ENCODE measurements at places on chromosomes 11 and 22.
A peak's percentile ranks its signal among the peaks of the same experiment; 100 is the strongest.

DNA sequence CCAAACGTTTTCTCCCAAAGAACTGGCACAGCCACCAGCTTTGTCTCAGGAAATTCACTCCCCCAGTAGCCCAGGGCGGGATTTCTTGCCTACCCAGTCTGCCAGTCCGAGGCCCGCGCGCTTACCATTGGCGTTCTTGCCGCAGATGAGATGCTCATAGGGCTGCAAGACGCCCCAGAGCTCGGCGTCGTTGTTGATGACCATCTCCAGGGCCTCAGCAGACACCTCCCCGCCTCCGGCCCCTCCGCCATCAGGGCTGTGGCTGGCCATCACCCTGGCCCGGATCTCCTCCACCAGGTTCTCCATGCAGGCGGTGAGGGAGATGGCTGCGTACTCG, 1.3 kb downstream of the ABTB2 start:
- DNase-seq, result no peak

DNA sequence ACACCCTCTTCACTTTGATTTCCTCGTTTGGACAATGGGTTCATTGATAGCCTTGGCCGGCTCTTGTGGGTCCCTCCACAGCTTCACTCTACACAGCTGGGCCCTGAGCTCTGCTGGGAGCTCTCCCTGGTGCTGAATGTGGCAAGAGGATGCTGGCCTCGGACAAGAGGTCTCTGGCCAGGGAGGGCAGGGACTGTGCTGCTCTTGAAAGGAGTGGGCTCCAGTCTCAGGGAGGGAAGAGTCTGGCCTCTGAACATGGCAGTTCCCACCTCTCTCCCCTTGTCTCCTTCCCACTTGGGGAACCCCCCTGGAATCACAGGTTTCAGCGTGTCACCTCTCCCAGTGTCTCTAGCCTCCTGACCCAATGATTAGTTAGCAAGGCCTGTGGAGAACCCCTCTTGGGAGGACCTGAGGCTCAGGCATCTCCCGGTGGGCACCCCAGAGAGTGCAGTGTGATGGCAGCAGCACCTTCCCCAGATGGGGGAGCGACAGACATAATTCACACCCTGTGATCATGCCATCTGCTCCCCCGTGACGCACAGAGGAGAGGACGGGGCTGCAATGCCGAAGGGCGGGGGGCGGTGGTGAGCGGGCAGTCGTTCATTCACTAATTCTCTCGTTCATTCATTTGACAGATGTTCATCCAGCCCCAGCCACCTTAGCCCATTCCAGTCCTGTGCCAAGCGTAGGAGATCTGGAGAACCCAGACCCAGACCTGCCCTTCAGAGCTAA, 2.8 kb upstream of the CABP7 start:
- DNase-seq, result no peak

- peak; percentile 51 for DNase-seq
These were observed 886 bp downstream of the PITPNM1 start for GRCh38 chr11:67504005-67504949.

DNA sequence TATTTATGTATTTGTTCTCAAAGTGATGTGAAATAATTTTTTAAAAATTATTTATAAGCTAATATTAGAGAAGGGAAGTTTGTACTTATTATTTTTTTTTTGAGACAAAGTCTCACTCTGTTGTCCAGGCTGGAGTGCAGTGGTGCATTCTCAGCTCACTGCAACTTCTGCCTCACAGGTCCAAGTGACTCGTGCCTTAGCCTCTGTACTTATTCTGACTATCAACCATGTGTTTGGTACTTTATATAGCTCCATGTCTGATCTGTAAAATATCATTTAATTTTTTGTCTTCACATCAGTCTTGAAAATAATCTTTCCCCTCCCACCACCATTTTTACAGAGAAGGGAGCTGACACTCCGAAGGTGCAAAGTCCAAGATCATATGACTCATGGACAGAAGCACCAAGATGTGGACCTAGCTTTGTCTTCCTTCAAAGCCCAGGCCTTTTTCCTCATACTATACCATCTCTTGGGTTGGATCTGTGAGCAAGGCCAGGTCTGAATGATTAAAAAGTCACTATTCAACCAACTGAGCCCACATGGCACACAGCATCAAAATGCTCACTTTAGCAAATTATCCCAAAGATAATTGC, 32.4 kb upstream of the EED start:
- no peak for DNase-seq

DNA sequence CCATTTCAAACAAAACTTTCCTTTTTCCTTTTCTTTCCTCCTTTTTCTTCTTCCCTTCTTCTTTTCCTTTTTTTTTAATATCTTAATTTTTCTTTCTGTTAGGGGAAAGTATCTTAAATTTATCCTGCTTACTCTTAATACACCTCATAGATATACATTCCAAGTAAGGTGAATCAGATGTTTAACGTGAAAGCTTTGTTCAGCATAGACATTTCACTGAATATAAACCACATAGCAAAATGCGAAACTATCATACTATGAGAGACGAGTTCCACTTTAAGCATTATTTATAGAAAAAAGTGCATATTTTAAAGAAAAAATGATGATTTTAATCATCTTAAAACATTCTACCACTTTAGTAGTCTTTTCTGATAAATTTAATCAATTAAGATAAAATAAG, 137.8 kb upstream of the MTMR2 start:
- no peak for DNase-seq

DNA sequence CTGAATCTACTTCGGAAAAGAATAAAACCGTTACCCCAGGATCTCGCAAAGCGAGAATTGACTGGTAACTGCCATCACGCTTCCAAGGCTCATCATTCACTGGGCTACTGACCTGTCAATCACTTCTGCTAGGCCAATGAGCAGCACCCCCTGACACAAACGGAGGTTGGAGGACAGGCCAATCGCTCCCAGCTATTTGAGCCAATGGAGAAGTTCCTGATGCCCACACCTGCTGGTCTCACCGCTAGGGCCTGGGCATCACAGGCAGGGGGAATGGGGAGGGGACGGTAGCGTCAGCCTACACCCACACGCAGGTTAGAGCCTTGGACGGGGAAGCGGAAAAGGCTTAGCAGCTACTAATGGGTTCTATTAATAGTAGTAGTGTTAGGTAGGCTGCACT, 56.7 kb upstream of the CHST1 start:
- DNase-seq, result no peak

GRCh38 chr11:4821021-4821420, at the start of gene OR51F2:
Gene OR51F2, plus strand, starts transcription at chr11:4821321. Its CDS starts 101 bp downstream, at chr11:4821422.
- DNase-seq, result no peak

- no peak for DNase-seq
These were observed 10.0 kb downstream of the TSPAN18 start for GRCh38 chr11:44736791-44737190.

GRCh38 chr11:19092850-19093249, 24.1 kb upstream of the ZDHHC13 start:
- DNase-seq, result no peak

GRCh38 chr11:66556086-66556485, 9.4 kb downstream of the ACTN3 start:
- no peak for DNase-seq

DNA sequence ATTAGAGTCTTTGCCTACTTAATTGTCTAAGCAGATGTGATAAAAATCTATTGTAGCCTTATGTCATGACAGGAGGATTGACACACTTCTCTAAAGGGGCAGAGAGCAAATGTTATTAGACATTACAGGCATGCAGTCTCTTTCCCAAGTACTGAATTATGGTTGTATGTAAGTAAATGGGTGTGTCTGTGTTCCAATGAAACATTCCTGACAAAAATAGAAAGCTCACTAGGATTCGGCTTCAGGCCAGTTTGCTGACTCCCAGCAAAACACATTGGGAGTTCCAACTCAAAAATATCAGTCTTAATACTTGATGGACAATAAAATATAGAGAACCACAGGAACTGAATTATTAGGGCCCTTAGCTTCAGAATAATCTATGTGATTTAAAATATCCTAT, 1480.4 kb downstream of the FAM181B start:
- no peak for DNase-seq

- DNase-seq, result no peak
These were observed 9.9 kb upstream of the FERMT3 start for GRCh38 chr11:64196626-64197025.

DNA sequence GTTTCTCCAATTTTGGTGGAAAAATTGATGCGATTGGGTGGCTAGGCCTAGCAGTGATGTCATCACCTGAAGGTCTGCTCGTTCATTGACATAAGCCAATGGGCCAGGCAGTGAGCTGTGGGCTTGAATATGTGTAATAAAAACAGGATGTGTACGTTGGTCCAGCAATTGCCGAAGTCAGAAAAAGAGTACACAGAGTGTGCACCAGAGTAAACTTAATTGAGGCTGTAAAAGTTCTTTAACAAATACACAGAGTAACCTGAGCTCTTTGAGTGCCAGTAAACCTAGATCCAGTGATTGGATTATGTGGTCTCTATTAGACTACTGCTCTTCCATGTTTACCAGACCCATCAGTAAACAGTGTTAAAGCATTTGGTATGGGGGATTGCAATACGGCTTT, 13.0 kb upstream of the GLYATL1 start:
- DNase-seq, result no peak

GRCh38 chr11:95254131-95254704, 23.2 kb upstream of the SESN3 start:
- peak; percentile 85 for DNase-seq

- no peak for DNase-seq
These were observed 33.8 kb downstream of the DNHD1 start for GRCh38 chr11:6530848-6531247.

DNA sequence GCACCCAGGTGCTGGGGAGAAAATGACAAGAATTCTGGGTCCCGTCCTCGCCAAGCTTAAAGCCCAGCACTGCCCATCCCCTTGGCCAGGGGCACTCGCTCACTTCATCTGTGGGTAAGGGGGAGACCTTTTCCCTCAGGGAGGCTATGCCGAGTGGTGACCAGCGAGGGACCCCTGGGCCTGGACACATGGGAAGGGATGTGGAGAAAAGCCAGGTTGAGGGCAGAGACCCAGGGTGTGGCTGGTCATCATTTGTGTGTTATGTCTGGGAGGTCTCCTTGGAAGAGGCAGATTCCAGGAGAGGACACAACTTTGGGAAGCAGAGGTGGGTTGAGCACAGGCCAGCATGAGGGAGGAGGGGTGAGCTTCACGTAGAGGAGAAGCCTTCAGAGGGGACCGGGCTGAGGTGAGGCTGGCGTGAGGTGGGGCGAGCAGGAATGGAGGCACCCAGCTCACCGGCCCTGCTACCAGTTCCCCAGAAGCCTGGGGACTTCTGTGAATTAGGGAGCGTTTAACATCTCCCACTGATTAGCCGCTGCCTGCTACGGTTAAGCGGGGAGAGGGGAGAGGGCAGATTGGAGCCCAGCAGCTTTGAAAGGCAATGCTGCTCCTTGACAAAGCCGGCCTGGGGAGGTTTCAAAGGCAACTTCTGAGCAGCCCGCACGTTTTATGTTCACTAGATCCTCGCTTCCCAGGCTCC, 25.8 kb upstream of the NECTIN1 start:
- DNase-seq, result no peak
